Esophagus mucosa (tissue), 1 donor: ENCODE measurements at places on chromosomes 5 and 9.

DNA sequence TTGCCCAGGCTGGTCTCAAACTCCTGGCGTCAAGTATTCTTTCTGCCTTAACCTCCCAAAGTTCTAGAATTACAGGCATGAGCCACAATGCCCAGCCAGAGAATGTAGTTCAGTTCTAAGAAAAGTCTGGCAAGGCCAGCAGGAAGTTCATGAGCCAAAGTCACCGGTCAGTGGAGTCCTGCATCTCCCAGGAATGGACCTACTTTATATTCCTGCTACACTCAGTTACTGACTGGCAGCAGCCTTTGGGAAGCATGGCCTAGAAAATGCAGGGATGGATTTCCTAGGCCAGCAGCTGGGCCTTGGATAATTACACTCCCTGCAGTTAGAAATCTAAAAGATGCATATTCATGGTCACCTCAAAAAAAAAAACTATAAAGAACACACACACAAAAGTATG lies 135.7 kb downstream of the CAAP1 start:
- ATAC-seq, result no peak

GRCh38 chr5:164377746-164378145 lies 872.3 kb downstream of the MAT2B start:
- no peak for ATAC-seq

GRCh38 chr9:20832775-20833174 lies 148.7 kb downstream of the FOCAD start:
- ATAC-seq, result no peak

GRCh38 chr5:157180374-157181264 lies at the start of gene ITK:
ITK (plus strand) TSS chr5:157180840; CDS start chr5:157180978, 138 bp downstream.
- no peak for ATAC-seq

DNA sequence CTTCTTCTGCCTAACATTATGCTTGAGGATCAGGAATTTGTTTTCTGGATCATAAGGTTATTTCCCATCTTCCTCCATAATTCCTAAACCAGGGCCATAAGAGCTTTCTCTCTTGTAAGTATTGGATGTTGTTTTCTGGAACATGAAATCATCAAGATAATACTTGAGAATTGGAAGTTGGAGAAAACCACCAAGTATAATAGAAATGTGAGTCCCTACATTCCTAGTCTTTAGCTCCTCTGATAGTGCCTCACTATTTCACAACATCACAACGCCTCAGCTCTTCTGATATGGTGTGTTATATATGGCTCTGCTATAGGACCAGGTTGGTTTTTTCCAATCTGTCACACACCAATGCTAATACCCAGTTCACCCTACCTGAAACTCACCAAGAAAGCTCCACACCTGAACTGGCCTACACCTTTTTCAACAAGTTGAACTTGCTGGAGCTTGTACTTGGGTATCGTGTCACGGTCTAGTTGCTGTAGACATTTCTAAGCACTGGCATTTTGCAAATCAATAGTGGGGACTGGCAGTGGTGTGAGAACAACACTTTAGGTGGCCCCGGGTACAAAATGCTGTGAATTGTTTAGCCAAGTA lies 141.1 kb downstream of the ACTBL2 start:
- ATAC-seq, result peak; percentile 72

DNA sequence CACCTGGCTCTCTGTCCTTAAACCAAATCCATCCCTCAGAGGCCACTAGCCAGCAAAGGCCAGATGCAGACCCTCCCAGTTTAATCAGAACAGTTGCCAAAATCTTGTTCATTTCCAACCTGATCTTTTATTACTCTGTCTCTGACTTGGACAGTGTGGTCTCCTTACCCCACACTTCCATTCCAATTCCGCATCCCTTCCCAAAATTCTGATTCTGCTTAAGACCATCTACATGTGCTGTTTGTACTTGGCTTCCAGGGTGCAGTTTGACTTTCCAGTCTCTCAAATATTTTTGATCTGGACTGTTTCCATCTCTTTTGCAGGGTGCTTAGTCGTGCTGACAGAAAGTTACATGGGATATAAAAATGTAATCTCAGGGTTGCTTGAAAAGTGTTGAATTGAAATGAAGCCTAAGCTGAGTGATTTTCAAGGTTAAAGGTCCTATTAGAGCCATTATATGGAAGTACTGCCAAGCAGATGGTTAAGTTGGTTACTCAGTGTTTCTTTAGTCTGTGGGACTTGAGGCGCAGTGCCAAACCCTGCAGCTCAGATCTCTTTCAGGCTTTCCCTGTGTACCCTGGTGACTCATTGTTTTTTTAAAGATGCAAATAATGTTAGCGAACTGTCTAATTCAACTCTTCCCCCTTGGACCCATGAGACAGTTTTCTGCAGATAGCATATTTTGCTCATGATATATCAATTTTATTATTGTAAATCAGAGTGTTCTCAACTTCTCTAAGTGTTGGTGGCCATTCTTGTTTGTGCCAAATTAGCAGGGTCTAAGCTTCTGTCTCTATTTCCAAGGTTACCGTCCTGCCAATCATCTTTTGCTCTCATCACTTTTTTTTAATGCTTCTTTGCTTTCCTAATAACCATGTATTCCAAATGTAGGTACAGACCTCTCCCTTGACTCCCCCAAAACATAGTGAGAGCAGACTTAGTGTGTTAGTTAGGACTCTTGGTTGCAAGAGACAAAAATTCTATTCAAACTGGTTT lies 18.2 kb upstream of the DCP2 start:
- peak; percentile 95 for ATAC-seq

DNA sequence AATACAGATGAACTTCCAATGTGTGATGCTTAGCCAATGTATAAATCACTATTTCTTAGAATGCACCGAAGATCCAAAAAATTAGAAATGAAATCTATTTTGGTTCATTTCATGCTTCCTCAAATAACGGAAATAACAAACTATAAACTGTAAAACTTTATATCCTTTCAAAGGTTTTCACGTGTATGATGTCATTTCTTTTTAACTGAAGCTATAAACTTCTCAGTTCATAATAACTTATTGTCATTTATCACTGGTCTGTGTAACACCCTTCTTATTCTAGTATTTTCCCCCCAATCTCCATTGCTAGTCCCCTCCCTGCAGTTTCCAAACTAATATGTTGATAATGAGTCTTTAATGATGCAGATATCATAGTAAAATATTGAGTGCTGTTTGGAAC lies 36.4 kb downstream of the DMRT2 start:
- ATAC-seq, result no peak

GRCh38 chr9:131418143-131419025 lies 24.5 kb downstream of the PRRC2B start:
- no peak for ATAC-seq

DNA sequence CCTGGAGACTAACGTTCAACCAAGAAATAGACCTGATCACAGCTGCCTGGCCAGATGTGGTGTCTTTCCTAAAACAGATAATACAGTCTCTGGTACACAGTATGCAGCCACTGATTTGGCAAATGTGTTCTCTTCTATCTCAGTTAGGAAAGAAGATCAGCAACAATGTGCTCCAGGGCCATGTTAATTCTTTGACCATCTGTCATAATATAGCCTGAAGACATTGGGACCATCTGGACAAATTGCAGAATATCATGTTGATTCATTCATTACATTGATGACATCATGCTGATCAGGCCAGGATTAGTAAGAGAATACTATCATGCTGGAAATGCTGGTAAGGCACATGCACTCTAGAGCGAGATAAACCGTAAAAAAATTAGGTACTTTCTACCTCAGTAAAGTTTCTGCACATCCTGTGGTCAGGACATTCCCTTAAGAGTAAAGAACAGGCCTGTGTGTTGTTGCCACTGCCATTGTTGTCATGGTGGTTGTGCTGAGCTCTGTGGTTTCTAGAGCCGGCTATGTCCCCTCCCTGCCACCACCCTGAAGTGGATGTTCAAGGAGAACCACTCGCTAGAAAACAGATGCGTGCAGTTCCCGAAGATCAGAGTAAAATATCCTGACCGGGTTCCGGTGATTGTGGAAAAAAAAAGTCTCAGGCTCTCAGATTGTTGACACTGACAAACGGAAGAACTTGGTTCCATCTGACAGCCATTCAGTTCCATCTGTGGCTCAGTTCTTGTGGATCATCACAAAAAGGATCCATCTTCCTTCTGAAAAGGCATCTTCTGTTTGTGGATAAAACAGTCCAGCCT lies 6.4 kb upstream of the JMY start:
- no peak for ATAC-seq

- no peak for ATAC-seq
Measured at GRCh38 chr9:130639124-130639765, 25.1 kb upstream of the PRDM12 start.

GRCh38 chr5:142881076-142881783 lies 111.1 kb downstream of the ARHGAP26 start:
- ATAC-seq, result no peak

- ATAC-seq, result no peak
Measured at GRCh38 chr9:33818167-33818846, 1.3 kb downstream of the UBE2R2 start.

GRCh38 chr5:161744276-161744675 lies 58.8 kb downstream of the GABRA6 start:
- ATAC-seq, result no peak

DNA sequence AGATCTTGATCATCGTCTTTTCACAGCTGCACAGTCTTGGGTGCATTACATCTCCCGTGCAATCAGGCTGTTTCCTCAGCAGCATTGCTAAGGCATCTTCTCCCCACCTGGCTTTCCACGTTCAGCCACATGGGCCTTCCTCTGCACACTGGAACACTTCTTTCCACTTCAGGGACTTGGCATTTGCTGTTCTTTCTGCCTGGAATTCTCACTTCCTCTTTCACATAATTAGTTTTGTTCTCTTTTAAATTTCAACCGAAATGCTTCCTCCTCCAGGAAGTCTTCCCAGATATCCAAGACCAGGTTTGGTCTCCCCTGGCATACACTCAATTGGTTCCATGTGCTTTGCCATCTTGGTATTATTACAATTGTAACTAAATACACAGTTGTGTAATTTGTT lies 43.8 kb downstream of the WHRN start:
- ATAC-seq, result no peak

DNA sequence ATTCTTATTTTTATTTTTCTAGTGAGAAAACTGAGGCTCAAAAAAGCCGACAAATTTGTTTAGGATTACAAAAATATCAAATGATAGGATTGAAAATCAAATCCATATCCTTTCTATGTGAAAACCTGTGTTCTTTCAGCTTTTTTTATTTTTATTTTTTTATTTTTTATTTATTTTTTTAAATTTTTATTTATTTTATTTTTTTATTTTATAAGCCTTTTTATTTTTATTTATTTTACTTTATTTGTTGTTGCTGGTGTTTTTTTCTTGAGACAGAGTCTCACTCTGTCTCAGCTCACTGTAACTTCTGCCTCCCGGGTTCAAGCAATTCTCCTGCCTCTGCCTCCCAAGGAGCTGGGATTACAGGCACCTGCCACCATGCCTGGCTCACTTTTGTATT lies 45.4 kb upstream of the CDKN2B start:
- no peak for ATAC-seq

DNA sequence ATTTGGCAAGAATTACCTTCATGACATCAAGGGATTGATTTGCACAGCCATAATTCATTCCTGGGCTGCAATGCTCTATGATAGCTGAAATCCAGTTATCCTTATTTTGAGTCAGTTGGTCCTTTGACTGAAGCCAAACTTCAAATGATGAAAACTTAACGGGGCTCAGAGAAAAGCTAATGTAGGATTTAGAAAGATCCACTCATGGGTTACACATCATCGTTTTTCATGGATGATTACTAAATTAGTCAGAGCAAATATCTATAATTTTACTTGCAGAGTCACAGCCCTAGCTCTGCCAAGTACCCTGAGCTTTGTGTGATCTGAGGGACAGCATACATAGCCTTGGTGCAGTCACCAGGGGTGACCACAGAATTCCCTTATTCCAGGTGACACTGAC lies 27.3 kb upstream of the MUSK start:
- no peak for ATAC-seq

DNA sequence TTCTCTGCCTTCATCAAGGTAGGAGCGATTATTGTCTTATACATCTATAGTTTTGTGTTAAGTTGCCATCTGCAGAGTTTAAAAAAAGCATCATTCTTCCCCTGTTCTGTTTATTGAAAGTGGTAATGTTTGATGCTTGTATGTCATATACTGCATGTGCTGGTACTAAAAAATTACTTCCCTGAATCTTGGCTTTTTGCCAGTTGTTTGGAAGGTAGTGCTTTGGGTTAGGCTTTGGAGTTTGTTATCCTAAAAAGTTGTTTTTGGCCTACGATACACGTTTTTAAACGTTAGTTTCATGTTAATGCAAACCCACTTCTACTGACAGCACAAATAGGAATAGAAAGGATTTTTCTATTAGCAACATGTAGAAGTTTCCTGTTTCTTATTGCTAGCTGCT lies 158.3 kb downstream of the GIN1 start:
- ATAC-seq, result no peak

DNA sequence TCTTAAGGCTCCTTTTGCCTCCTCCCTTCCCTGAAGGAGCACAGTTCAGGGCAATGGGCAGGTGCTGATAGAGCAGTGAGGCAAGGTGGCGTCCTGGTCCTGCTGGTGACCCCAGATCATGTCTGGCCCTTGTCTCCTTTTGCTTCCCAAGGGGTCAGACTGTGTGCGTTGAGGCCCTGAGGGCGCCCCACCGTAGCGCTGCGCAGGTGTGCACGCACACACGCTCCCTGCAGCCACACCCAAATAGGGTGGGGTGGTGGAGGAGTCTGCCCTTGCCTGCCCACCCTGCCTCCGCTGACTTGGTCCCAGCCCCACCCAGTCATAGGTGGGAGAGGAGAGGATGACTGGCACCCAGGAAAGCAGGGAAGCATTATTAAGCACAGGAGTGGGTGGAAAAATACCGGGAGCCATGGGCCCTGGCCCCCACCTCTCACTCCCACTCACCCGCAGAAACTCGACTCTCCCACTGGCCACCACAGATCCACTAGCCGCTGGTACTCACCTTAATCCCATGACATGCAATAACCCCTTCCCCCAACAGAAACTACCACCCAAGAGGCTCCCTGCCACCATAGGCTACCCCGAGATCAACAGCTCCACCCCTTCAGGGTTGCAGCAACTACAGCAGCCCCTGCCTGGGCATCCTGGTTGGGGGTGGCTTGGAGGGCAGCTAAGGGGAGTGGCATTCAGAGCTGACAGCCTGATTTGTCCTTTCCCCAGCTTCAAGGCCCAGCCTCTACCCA lies 16.7 kb downstream of the PDLIM4 start:
- ATAC-seq, result peak; percentile 73

DNA sequence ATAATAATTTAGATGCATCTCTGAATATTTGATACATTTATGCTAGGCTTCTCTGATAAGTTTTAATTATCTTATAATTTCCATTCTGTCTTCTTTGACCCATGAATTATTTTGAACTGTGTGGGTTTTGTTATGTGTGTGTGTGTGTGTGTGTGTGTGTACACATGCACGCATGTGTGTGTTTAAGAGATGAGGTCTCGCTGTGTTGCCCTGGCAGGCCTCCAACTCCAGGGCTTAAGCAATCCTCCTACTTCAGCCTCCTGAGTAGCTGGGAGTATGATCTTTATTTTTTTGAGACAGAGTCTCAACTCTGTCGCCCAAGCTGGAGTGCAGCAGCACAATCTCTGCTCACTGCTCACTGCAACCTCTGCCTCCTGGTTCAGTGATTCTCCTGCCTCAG lies 75.4 kb downstream of the NDUFAF2 start:
- ATAC-seq, result no peak

- ATAC-seq, result no peak
Measured at GRCh38 chr5:145840458-145841132, 5.5 kb upstream of the PRELID2 start.
